ENCODE measurements at places on chromosomes 12 and 14.

GRCh38 chr14:63853831-63854293 is 1.1 kb downstream of the SYNE2 start:
- DNase-seq, result no peak

DNA sequence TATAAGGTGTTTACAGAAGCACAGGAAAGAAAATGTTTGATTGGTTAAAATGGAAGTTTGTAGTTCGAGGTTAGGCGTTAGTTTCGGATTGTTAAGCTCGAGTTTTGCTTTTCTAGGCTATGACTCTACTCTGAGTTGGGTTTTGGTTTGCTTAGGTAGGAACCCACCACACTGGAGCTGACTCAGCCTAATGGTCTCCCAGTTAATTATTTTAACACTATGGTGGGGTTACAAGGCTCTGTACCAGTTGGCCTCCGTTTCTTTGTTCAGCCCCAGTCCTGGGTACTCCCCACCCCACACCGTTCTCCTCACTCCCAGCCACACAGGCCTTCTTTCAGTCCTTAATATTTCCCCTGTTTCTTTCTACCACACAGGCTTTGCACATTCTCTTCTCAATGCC is 583.9 kb downstream of the NRXN3 start:
- no peak for DNase-seq

GRCh38 chr12:11624116-11624515 is 25.4 kb upstream of the ETV6 start:
- no peak for DNase-seq

DNA sequence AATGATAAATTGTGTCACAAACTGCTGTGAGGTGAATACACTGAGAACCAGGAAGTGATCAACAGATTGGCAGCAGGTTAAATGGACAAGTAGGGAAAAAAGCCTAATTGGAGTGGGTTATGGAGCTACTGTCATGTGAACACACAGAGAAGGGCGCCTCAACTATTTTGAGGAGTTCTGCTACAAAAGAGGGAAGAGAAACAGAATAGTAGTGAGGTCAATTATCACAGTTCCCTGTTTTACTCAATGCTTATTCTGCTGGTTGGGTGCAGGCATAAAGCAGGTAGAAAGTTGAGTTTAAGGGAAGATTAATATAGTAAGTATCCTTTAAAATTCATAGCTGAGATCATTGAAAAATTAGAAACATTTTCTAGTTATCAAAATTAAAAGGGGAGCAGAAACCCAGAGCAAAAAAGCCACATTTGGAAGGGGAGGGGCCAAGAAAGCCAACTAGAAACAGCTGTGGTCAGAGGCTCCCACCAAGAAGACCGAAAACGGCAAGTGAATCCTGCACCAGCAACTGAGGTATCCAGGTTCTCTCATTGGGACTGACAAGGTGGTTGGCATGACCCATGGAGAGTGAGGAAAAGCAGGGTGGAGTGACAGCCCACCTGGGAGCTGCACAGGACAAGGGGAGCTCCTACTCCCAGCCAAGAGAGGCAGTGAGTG is 105.7 kb downstream of the ZC3H14 start:
- DNase-seq, result no peak

GRCh38 chr14:38578278-38578681 is 322.4 kb upstream of the CLEC14A start:
- DNase-seq, result no peak

DNA sequence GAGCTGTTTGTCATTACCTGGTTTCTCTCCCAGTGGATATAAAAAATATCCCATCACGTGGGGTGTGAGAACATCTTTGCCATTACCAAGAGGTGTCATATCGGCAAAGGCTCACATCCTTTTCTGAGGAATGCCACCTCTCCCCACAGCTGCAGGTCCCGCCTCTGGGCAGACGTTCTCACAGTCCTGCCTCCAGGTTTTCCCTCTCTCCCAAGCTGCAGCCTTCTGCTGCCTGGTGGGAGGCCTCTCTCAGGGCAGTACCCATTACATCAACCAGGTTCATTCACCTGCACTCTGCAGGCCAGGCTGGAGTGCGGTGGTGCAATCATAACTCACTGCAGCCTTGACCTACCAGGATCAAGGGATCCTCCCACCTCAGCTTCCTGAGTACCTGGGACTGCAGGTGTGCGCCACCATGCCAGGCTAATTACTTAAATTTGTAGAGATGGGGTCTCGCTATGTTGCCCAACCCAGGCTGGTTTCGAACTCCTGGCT is 15.0 kb upstream of the TMEM119 start:
- no peak for DNase-seq

GRCh38 chr12:114627393-114627792 is 56.6 kb downstream of the TBX3 start:
- DNase-seq, result no peak

DNA sequence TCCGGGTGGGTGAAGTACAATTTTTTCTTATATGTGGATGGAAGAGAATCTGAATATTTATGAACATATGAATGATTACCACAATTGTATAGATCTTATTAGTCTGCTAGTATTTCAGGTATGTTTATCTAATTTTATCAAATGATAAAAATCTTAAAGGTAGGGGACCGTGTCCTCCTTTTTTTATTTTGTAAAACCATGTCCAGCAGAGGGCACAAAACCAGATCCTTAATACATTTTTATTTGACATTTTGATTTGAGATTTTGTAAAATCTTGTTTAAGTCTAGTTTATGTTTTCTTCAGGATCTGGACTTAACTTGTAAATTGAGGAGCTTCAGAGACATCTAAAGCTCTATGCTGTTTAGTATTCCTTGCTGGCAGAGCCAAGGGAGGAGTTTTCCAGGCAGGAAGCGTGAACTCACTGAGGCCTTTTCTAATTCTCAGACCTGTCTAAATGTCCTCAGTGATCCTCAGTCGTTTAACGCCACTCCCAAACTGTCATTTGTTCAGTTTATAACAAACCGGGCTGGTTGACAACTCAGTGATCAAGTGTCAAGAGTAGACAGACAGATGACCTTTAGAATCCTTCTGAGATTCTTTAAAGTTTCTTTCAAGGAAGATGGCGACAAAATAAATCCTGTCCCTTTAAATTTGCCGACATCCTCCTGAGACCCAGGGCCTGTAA is 263.9 kb downstream of the KTN1 start:
- DNase-seq, result no peak

DNA sequence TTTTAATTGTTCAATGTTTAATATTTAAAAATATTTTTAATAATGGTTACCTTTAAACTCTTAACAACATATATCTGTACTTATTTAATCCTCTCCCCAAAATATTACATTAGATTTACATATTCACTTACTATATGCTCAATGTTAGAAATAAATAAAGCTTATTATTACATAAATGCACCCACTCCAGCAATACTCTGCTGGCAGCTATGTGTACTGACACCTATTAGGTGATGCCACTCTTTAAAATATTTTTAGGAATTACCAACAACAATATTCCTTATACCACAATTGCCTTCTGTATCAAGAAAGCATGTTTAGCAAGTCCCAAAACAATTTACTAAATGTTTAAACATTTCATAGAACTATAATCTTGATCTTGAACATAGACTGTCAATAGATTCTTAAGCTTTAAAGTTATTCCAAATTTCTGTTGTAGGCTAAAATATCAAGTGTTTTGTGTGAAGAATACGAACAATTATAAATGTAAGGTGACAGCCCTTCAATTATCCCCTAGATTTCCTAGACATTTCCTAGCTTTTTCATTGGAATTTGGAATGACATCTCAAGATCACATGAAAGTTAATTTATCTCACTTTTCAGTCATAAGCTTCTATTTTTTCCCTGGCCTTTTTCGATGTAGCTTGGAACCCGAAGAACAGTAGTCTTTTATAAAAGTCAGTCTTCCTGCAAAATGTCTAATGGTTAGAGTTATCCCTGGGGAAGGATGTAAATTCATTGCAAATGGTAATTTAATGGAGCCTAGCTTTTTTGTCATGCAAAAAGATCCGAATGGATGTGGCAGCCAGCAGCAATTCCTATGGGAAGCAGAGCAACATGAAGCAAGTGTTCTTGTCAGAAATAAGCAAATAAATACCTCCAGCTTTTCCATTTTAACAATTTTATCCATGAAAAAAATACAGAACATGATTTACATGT is 907.5 kb upstream of the ATXN7L3B start:
- no peak for DNase-seq

DNA sequence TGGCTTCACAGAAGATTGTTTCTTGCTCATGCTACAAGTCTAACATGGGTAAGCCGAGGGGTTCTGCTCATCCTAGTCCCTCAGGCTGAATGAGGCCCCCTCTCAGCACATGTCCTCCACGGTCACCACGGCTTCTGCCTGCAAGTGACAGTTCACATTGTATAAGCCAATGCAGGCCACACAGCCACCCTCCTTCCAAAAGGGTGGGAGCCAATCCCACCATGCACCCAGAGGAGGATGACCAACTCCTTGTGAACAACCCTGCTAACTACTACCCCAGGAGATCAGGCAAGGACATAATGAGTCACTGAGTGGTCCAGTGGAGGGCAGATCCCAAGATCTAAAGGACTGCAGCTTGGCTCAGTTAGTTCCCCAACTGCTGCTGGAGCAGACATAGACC is 6.1 kb downstream of the SPRING1 start:
- no peak for DNase-seq

DNA sequence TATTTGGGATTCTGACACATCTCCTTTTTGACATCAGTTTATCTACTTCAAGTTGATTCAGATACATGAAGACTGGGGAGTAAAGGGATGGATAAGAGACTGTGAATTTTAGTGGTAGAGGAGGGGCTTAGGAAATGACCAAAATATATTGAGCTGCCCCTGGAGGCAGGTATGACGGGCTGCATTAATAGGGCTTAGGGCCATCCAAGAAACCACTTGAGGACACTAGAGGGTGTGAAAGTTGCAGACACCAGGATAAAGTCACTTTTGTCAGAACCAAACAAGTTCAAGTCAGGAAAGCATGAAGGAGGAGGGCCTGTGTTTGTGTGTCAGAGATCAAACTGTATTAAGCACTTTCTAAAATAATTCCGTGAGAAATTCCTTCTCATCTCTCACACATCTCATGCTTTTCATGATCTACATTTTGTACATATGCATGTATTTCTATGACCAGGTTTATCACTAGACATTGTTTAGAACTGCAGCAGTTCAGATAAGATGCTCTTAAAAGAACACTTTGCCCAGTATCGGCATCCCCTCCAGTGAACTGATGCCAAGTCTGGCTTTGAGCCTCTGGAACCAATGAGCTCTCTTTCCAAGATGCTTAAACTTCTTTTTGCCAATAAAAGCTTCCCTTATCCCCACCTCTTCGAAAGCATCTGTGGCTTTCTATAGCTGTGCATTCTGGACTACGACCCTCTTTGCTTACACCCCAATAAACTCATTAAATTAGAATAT is 136.9 kb downstream of the SLC38A1 start:
- no peak for DNase-seq

DNA sequence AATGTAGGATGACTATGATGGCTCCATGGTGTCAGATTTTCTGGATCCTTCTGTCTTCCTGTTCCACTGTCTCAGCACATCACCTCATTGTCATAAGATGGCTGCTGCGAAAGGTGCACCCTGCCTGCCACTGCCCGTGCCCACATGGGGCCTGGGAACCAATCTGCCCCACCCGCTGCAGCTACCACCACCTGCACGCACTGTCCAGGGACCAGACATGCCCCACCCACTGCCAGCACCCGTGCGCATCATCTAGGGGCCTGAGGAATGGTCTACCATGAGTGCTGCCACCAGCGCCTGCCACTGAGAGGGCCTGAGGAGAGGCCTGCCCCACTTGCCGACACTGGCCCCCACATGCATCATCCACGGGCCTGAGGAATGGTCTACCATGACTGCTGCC is 23.8 kb downstream of the CYP46A1 start:
- DNase-seq, result no peak

DNA sequence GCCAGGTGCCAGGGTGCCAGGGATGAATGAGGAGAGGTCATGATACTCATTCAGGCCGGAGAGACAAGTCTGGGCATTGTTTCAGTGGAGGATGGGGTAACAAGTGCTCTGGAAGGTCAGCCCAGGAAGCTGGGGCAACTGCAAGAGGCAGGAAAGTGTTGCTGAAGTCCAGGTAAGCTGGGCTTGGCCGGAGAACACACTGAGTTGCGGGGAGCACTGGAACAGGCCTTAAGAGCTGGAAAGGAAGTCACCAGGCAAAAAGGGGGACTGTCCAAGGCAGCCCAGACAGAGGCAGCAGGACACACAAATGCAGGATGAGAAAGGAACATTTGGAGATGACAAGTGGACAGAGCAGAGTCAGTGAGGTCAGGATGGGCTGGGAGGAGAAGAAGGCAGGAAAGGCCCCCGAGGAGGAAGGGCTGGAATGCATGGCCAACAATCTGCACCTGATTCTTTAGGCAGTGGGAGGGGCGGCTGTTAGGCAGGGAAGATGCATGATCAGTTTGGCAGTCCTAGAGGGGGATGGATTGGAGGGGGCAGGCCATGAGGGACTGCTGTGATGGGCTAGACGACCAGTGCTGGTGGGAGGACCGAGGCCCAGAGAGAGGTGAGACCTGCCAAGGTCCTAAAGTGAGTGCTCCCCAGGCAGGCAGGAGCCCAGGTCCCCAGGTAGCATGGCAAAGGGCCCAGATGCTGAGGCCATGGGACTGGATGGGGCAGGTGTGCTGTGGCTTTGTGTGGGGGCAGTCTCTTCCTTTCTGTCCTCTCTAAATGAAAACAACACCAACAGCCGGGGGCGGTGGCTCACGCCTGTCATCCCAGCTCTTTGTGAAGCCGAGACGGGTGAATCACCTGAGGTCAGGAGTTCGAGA is 17.2 kb upstream of the HHIPL1 start:
- DNase-seq, result no peak

- DNase-seq, result peak; percentile 38
Observed at GRCh38 chr14:64983439-64984310, 3.0 kb upstream of the FNTB start.

- DNase-seq, result no peak
Observed at GRCh38 chr12:68159681-68160304, at the start of gene IFNG. Gene IFNG (minus strand): TSS chr12:68159740. CDS start chr12:68159615, 125 bp downstream.

- no peak for DNase-seq
Observed at GRCh38 chr12:68919581-68920239, 13.3 kb downstream of the CPM start.

GRCh38 chr12:5171701-5172100 is 128.0 kb downstream of the KCNA5 start:
- no peak for DNase-seq

- no peak for DNase-seq
Observed at GRCh38 chr14:28875934-28876571, 109.5 kb downstream of the FOXG1 start.

GRCh38 chr12:20549108-20549719 is 145.9 kb upstream of the SLCO1C1 start:
- no peak for DNase-seq
